Neural progenitor cell (in vitro differentiated cells): ENCODE measurements at places on chromosomes 4 and X. TPM values are rescaled to one million over a fixed set of nuclear protein-coding genes. Genes with fewer than 3 reads are reported as not detected.

DNA sequence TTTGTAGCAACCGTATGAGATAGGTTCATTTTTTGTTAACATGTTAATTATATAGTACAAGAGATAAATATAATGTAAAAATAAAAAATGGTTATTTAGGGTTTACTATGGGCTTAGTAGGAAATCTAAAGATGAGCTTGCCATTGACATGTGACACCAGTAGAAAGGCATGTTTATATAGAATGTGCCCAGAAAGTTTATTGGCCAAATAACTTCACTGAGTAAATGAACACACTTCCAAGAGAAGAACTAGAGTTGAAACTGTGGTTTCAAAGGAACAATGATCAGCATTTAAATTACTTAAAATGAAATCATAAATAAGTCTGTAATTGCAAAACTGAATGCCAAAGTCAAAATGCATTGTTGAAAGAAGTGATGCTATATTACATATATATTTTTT, 503.3 kb downstream of the STPG2 start:
- no peak overlapping the region for H3K4me3 ChIP-seq
- no peak for DNase-seq
- no peaks in the 10 kb centered on the region for H3K36me3 ChIP-seq
- no peaks in the 10 kb centered on the region for H3K4me1 ChIP-seq
- H3K27me3 ChIP-seq = no peaks in the 10 kb centered on the region

DNA sequence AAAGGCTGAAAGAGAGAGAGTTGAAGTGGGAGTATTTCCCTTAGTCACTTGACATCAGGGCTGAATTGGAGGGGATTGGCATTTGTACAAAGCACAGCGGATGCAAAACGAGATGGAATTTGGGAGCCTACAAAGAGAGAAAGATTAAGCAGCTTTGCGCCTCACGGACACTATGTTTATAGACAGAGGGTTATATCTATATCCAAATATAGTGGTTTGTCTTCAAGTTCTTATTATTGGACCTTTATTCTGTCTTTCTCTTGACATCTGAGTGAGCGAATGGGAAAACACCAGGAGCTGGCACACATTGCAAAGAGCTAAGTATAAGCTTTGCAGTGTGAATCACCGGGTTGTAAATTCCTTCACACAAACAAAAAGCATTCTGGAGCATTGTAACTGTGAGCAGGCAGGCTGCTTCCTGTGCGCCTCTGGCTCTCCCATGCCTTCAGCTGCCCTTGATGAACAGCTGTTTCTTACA, 500.2 kb downstream of the STIM2 start:
- H3K27ac ChIP-seq = peak overlapping the region; percentile 91
- peak overlapping the region; percentile 10 for H3K4me3 ChIP-seq
- no peaks in the 10 kb centered on the region for H3K36me3 ChIP-seq
- peaks cover 51% of the 10 kb centered on the region for H3K4me1 ChIP-seq

The FAM149A gene
- total RNA-seq = 4.6 and 10.4 TPM in 2 replicates

DNA sequence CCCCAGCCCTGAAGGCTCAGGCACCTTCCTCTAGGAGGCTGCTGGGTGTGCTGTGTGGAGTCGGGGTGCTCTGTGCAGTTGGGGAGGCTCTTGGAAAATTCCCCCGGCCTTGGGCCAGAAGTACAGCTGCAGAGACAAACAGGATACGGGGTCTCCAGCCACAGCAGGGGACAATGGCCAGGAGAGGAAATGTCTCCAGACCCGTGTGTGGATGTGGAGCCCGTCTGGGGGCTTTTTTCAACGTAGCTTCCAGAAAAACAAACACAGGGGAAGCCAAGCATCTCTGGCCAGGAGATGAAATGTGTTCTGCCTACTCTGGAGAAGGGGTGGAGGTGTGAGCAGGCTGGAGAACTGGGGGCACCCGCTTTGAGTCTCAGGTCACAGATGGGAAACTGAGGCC, 3.7 kb upstream of the SH3TC1 start:
- no peaks in the 10 kb centered on the region for H3K27me3 ChIP-seq
- H3K4me1 ChIP-seq = no peaks in the 10 kb centered on the region
- no peak overlapping the region for H3K27ac ChIP-seq
- no peaks in the 10 kb centered on the region for H3K36me3 ChIP-seq
- H3K4me3 ChIP-seq = no peak overlapping the region

DNA sequence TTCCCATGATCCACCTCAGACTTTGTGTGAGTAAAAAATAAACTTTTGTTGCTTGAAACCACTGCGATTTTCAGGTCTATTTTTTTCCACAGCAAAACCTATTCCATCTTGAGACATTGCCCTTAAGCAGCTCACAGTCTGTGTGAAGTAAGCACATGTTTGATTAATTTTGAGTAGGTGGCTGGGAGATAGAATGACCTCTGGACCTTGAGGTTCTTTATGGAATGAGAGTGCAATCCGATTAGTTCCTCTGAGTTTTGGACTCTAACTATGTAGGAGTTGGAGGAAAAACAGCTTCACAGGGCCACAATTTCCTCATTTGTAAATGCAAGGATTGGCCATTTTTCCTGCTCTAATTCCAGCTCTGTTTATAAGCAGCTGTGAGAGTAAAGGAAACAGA, 234.1 kb upstream of the IGFBP7 start:
- H3K4me3 ChIP-seq = no peak overlapping the region
- no peak for DNase-seq
- no peak overlapping the region for H3K27ac ChIP-seq
- no peaks in the 10 kb centered on the region for H3K4me1 ChIP-seq

The MAGEE1 gene
- total RNA-seq = 3.6 and 6.3 TPM in 2 replicates

DNA sequence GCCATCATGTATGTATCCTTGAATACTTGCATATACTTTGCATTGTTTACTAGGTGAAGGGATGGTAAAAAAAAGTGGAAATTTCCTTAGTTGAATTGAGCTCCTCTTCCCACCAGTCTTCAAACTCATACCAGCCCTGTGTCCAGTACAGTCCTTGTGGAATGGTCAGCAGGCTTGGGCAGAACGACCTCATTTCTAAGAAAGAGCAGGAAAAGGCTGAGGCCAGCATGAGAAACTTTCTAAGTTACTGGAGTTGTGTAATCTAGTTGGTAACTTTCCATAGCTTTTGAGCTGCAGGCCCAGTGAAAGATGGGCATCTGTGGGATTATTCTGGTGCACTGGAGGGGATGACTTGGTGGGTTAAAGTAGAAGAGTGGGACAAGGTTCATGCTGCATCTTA, 87.6 kb downstream of the DCUN1D4 start:
- no peaks in the 10 kb centered on the region for H3K27me3 ChIP-seq
- no peak overlapping the region for H3K4me3 ChIP-seq
- H3K4me1 ChIP-seq = peaks cover 3% of the 10 kb centered on the region
- no peak for DNase-seq
- H3K27ac ChIP-seq = no peak overlapping the region

DNA sequence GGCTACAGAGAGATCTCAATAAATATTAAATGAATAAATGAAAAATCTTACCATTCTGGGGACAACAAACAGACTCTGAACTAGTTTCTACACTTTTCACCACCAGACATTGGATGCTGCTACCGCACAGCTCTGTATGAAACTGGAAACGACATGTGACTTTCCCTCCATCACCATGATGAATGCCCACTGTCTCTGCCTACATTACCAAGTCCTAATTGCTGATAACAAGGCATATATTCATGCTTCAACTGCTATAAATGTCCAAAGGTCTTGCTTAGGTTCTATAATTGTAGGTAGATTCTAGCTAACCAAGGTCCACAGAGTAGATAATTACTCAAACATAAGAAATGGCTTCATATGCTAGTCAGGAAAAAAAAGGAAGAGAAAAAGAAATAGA, 399.4 kb upstream of the ADGRL3 start:
- no peak overlapping the region for H3K4me3 ChIP-seq
- H3K27me3 ChIP-seq = no peaks in the 10 kb centered on the region
- no peaks in the 10 kb centered on the region for H3K36me3 ChIP-seq
- H3K27ac ChIP-seq = no peak overlapping the region
- DNase-seq = no peak

GRCh38 chr4:136342666-136343065, 1189.6 kb downstream of the PCDH18 start:
- no peaks in the 10 kb centered on the region for H3K27me3 ChIP-seq
- H3K4me1 ChIP-seq = no peaks in the 10 kb centered on the region
- H3K27ac ChIP-seq = no peak overlapping the region
- H3K36me3 ChIP-seq = no peaks in the 10 kb centered on the region
- H3K4me3 ChIP-seq = no peak overlapping the region
- no peak for DNase-seq

The ALAS2 gene
- 0.31 TPM in 1 of 2 replicates, not detected in the other for total RNA-seq

DNA sequence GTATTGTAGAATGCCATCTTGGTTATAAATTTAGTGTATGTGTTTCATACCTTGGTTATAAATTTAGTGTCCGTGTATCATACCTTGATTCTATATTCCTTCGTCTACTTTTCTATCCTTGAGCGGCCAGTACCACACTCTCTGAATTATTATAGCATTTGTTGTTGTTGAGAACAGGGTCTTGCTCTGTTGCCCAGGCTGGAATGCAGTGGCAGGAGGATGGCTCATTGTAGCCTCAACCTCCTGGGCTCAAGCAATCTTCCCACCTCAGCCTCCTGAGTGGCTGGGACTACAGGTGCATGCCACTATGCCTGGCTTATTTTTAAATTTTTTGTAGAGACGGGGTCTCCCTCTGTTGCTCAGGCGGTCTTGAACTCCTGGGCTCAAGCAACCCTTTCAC, 50.1 kb downstream of the FAM193A start:
- H3K36me3 ChIP-seq = no peaks in the 10 kb centered on the region
- H3K27me3 ChIP-seq = no peaks in the 10 kb centered on the region
- H3K27ac ChIP-seq = no peak overlapping the region
- DNase-seq = no peak
- no peak overlapping the region for H3K4me3 ChIP-seq

The PLP1 gene
- 106 and 107 TPM in 2 replicates for total RNA-seq

DNA sequence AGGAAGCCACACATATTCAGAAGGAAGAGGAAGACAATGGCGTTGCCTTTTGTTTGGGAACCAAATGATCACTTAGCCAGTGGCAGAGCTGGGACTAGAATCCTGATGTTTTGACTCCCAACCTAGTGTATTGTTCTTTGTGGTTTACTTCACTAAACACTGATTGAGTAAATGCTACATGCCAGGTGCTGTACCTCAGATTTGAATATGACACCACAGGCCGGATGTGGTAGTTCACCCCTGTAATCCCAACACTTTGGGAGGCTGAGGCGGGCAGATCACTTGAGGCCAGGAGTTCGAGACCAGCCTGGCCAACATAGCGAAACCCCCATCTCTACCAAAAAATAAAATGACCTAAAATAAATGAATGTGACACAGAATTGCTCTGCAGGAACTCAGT, 8.4 kb downstream of the NDUFA1 start:
- no peaks in the 10 kb centered on the region for H3K36me3 ChIP-seq
- H3K27me3 ChIP-seq = no peaks in the 10 kb centered on the region
- H3K27ac ChIP-seq = no peak overlapping the region
- no peaks in the 10 kb centered on the region for H3K4me1 ChIP-seq

DNA sequence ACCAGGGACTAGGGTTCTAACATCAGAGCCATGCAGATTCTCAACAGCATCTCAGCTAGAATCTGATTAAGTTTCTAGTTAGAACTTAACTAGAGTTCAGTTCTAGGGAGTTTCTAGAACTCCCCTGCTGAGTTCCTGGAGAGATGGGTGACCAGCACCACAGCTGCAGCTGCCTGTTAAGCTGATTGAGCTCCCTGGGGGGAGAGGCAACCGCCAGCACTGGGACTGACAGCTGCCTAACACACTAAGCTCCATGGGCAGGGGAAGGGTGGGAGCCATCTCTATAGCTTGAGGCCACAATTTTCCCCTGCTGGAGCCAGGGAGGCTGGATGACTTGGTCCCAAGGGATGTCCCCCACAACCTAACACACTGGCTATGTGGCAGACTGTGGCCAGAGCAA, 84.2 kb downstream of the CHIC1 start:
- DNase-seq = no peak
- H3K27me3 ChIP-seq = no peaks in the 10 kb centered on the region
- no peak overlapping the region for H3K4me3 ChIP-seq
- peaks cover 14% of the 10 kb centered on the region for H3K36me3 ChIP-seq

DNA sequence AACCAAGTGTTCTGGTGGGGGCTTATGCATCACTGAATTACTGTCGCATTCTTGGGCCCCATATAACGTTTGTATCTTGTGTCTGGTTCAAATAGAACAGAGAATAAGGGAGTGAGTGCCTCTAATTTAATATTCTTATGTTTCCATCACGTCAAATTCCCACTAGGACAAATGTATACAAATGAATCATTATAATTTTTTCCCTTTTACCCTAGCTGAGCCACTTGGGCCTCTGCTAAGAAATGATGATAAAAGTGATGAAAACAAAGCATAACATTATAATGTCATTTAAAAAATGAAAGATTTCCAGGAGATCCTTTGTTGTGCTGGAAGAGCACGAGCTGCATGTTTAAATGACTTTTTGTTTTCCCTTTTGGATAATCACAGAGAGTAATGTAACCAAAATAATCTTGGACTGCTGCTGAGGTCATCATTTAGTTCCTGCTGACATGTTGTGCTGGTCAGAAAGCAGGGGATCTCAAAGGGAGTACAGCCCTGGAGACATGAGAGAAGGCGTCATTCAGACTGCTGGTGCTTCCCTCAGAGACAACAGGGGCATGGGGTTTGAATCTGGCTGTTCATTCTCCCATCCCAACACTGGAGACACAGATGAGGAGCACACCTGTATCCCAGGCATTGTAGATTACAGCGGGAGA, 105.1 kb upstream of the SCOC start:
- H3K27ac ChIP-seq = no peak overlapping the region
- no peaks in the 10 kb centered on the region for H3K36me3 ChIP-seq
- no peaks in the 10 kb centered on the region for H3K4me1 ChIP-seq
- H3K27me3 ChIP-seq = no peaks in the 10 kb centered on the region
- no peak overlapping the region for H3K4me3 ChIP-seq

GRCh38 chr4:144360146-144360793, 219.8 kb upstream of the GYPA start:
- H3K4me1 ChIP-seq = peaks cover 40% of the 10 kb centered on the region
- H3K27me3 ChIP-seq = no peaks in the 10 kb centered on the region
- DNase-seq = no peak
- no peak overlapping the region for H3K4me3 ChIP-seq
- no peaks in the 10 kb centered on the region for H3K36me3 ChIP-seq
- no peak overlapping the region for H3K27ac ChIP-seq

DNA sequence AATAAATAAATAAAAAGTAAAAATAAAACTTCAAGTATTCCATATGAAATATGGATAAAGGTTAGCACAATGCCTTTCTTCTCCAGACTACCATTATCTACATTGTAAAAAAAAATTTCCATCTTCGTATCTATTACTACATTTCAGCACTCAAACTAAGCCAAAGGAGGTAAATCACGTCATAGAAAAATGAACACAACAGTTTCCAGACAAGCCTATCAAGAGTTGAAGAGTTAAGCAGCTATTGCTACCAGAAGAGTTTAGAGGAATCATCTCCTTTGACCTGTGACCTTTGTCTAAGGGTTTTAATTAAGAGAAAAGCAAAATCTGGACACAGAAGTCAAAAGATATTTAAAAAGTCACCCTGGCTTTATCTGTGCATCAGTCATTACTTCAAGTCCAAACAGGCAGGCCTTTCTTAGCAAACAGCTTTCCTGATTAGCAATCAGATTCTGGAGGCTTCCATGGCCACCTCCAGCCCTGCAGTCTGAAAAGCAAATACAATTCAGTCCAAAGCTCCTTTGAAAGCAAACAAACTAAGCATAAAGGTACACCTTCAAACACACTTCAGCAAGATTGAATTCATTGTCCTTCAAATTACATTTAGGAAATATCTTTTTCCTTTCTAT, 82.2 kb downstream of the APBB2 start:
- H3K36me3 ChIP-seq = no peaks in the 10 kb centered on the region
- no peaks in the 10 kb centered on the region for H3K27me3 ChIP-seq
- no peak overlapping the region for H3K4me3 ChIP-seq

- H3K4me1 ChIP-seq = peaks cover 19% of the 10 kb centered on the region
- peak overlapping the region; percentile 67 for H3K4me3 ChIP-seq
- no peak overlapping the region for H3K27ac ChIP-seq
- H3K27me3 ChIP-seq = no peaks in the 10 kb centered on the region
- H3K36me3 ChIP-seq = peaks cover 4% of the 10 kb centered on the region
- no peak for DNase-seq
Measured at GRCh38 chr4:25160714-25161592, 704 bp upstream of the SEPSECS start.

The PAGE2 gene
- total RNA-seq = 0.69 TPM in 1 of 2 replicates, not detected in the other
